ENCODE measurements at places on chromosomes 5 and 9.

DNA sequence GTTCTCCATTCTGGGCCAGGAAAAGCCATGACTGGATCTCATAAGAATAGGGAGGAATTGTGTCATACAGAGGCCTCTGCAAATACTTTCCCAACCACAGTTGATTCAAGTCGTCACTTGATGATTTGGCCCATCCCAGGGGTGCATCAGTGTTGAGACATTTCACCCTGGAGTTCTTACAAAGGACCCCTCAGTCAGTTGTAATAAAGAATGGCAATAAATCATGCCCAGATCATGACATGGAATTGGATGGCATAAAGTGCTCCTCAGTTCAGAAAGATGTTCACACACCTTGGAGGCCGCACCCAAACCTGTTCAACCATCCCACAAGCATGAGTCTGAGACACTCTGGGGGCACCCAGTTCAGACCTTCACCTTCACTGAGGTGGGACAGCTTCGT, 168.1 kb downstream of the NR3C1 start:
- no peak for DNase-seq

- no peak for DNase-seq
Measured at GRCh38 chr5:86786955-86787354, 169.2 kb downstream of the COX7C start.

GRCh38 chr5:17445185-17445584, 52.8 kb upstream of the TAF11L2 start:
- DNase-seq: no peak

DNA sequence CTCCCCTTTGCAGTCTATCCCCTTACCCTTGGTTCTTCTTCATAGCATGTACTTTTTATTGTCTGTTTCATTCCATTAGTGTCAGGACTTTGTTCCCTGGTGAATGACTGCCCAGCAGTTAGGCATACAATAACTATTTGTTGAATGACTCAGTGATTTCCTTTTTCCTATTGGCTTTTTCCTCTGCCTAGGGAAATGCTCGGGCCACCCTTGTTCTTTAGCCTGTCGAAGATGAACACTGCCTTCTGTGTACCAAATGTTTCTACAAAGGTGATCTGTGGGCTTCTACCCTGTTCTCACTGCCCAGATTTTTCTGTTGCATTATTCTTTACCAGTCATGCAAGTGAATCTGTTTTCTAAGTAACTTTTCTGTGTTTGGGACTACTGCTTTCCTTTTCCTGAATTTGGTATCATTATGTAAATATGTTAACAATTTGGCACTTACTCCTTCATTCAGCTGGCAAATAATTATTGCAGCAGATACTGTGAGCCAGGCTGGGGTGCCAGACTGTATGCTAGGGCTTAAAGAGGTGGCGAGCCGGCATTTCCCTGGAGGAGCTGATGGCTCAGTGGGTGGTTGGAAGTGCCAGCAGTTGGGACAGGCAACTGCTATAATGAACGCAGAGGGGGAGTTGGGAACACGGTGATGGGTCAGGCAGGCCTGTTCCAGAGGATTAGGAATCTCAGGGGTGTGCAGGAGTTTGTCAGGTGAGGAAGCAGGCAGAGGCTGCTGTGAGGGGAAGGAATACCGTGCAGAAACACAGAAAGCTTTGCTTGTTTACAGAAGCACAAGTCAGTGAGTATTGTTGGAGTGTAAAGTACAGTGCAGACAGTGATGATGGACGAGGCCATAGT, 30.6 kb downstream of the KDM4C start:
- DNase-seq: no peak

- no peak for DNase-seq
Measured at GRCh38 chr5:19855453-19855852, 132.5 kb downstream of the CDH18 start.

DNA sequence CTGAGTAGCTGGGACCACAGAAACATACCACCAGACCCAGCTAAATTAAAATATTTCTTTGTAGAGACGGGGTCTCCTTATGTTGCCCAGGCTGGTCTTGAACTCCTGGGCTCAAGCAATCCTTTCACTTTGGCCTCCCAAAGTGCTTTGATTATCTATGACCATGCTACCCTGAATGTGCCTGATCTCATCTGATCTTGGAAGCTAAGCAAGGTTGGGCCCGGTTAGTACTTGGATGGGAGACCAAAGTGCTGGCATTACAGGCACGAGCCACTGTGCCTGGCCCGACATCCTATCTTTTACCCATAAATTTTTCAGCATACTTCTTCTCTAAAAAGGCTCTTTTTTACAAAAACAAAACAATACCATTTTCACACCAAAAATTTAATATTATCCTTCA, 137.0 kb upstream of the LRRTM2 start:
- DNase-seq: no peak

DNA sequence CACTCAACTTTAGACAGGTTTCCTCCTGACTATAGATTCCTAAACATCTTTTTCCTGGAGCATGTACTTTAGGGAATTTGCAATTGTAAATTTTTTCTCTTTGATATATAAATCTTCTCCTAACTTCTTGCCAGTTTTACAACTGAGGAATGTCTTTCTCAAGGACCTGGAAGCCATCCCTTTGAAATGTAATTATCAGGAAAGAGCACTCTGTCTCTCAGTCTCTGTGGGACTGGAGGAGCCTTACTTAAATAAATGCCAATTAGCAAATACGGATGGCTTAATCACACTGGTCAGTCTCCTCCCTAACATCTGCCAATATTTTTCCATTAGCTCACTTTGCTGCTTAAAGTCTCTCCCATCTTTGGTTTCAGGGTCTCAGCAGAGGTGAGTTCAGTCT, 344.3 kb upstream of the ARRDC3 start:
- DNase-seq: no peak

DNA sequence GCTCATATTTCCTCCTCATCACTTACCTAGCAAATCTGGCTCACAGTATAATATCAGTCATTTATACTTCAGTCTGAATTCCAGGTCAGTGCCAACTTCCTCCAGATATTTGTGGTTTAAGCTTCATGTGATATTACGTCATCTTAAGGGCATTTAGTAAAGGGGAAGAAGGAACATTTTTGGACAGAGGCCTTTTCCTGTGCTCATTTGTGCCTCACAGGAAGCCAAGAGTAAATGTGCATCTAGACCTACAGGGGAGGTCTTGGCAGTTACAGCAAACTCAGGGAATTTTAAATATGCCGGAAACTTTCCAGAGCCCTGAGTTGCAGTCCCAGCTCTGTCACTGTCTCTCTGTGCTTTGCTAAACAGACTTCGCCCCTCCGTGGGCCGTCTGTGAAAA, 12.3 kb upstream of the KCNIP1 start:
- no peak for DNase-seq

DNA sequence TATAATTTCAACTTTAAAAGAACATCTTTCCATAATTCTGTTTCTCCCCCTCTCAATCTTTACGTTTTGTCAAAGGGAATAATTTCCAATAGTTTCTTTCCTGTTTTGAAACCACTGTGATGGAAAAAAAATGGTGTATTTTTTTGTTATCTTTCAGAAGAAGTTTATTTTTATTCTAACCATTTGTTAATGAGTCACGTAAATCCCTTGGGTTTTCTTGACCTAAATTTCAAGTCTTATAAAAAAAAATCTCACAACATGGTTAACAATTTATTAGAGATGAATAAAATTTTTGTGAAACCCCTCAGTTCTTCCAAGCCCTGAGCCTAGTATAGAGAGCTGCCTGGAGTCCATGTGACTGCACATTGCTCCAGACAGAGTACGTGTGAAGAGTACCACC, 106.1 kb upstream of the FBXL17 start:
- no peak for DNase-seq

DNA sequence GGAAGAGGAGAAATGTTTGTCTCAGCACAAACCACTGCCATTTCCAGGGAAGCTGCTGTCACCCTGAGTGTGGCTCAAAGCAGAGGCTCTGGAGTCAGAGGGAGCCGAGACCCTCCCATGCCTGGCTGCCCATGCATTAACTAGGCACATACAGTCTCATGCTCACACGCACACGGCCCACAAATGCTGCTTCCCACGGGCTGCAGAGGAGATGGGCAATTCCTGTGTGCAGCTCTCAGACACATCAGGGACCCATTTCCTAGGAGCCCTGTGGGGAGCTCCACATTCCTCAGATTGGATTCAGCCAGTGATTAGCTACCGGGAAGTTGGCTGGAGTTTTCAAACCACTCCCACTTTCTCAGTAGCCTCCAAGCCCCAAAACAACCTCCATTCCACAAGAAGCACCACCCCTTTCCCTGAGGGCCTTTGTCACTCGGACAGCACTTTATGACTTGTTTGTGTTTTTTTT, 9.1 kb upstream of the PTGES start:
- no peak for DNase-seq

DNA sequence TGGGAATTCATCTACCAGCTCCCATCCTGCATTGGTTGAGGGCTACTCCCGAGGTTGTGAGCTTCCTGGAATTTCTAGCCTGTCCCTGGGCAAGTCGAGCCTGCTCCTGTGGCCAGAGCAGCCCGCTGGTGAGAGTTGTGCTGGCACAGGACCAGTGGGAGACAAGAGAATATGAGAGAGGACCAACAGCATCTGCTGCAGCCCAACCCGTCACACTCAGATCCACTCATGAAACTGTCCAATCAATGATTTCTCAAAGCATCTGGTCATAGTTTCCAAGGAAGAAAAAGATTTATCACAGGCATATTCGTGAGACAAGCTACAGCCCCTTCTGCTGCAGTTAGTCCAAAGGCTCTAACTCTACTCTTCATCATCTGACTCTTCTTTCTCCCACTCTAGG, 64.4 kb upstream of the RAI14 start:
- no peak for DNase-seq

GRCh38 chr5:170591054-170591453, 87.2 kb downstream of the KCNIP1 start:
- no peak for DNase-seq

DNA sequence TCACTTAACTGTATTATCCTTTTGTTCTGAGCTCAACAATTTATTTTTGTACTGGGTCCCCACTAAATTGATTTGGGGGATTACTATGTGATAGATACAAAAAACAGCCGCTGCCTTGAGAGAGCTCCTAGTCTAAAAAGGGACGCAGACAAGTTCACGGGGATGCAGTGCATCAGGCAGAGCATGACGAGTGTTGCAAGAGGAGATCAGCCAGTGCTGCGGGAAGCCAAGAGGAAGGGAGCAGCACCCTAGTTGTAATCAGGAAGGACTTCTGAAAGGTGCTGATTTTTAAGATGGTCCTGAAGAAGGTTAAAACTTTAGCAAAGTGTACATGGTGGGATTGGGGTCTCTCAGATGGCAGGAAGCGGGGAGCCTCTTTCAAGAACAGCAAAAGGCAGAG, 15.8 kb downstream of the GALNT10 start:
- no peak for DNase-seq

DNA sequence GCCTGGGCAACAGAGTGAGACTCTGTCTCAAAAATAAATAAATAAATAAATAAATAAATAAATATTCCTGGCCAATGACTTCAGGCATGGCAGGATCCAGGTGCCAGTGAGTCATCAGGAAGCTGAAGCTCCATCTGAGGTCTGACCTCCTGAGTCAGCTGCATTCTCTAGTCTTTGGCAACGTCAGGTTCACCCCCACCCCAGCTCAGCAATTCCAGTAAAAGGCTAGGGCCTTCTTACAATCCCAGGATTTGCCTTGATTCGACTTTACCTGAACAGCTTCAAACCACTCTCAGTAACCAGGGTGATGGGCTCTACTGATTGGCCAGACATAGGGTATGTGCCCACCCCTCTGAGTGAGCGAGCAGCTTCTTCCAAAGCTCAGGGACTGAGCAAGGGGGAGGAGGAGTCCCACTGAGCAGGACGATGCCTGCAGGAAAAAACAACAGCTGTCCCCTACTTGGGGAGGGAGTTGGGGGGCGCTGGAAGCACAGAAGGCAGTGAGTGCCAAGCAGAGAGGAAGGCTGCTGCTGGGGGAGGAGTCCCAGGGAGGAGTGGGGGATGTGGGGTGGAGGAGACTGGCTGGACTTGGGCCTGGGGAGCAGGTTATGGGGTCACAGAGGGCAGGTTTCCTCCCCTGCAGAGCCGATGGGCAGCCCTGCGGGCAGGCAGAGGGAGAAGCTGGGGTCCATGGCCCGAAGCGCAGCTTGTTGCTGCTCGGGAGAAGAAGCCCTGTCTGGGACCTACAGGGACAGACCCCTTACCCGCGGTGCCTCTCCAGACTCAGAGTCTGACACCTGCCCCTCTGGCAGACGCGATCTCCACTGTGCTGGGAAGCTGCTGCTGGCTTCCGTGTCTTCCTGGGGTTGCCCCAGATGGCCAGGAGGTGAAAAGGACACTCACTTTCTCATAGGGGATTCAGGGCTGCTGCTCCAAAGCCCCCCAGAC, 25.9 kb upstream of the UNC5A start:
- DNase-seq: no peak

DNA sequence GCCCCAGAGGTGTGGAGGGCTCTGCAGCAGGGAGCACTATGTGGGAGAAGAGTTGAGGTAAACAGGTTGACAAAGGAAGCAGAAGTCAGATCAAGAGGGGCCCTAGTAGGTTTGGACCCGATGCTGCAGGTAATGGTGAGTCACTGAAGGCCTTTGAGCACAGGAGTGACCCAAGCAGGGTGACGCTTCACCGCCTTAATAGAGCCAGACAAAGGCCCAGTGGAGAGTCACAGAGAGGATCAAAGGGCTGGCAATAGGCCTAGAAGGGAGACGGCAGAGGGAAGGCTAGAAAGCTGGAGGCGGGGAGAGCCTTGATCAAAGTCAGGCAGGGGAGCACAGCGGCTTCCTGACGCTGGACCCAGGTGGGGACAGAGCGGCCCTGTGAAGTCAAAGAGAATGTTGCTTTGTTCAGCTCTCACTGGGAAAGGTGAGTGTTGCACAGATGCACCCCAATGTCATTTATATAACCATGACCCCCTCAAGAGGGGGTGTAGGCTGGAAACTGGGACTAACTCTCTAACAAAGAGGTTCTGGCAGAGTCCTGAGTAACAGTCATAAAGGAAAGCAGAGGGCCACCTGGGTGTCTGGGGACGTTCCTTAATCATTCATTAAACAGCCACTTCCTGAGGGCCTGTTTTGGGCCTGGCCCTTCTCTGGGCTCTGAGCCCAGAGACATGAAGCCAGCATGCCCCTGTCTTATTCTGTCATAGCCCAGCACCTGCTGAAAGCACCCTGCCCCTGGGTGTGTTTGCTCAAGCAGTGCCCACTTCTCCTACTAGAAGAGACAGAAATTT, 9.8 kb upstream of the CPLX2 start:
- no peak for DNase-seq

DNA sequence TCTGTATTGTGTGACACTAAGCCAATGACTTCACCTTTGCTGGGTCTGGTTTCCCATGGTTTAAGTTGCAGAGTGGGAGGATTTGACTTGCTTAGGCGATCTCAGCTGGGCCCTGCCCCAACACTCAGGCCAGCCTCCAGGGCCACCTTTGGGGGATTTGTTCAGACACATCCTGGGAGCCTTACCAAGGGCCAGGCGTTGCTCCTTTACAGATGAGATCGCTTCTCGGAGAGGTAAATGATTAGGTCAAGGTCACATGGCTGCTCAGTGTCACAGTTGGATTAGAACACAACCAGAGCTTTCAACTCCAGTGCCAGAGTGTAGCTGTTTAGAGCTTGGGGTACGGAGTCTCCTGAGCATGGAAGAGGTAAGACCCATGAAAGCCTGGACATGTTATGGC, 57.5 kb downstream of the COL27A1 start:
- DNase-seq: no peak

DNA sequence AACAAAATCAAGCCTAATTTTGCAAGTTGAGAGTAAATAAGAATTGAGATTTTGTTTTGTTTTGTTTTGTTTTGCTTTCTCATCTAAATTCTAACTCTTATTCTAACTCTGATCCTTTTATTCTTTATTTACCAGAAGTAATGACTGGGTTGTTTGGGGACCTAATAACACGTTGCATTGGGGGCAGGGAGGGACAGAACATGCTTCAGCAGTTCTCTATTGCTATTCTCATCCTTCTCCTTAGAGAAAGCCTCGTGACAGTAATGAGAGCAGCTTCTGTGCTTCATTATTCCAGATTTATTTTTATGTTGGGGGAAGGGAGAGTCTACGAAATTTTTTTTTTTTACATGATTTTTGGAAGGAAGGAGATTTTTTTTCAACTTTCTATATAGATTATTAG, 21.1 kb downstream of the CPEB4 start:
- DNase-seq: no peak

All from esophagus squamous epithelium (tissue), 5 donors.